SK-N-SH (cell line): ENCODE measurements at places on chromosomes 2 and 18.

DNA sequence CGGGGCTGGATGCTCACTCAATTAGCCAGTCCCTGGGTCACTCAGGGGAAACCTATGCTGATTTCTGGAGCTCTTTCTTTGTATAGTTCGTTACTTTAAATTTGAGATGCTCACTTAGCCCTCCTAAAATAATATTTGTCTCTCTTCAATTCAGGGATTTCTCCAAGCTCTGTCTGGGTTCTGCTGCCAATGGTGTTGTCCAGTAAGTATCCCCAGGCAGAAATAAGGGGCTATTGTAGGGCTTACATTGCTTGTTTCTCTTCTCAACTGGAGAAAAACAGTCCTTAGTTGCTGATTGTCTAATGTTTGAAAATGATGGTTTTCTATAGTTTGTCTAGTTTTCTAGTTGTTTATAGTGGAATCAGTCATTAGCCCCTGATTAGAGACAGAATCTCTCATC lies 5.0 kb downstream of the RAB6C start:
- no peak for DNase-seq

GRCh38 chr2:173962031-173962430 lies 3.1 kb downstream of the SP3 start:
- DNase-seq: no peak

- no peak for DNase-seq
These were observed 113.5 kb downstream of the EFEMP1 start for GRCh38 chr2:55809875-55810621.

DNA sequence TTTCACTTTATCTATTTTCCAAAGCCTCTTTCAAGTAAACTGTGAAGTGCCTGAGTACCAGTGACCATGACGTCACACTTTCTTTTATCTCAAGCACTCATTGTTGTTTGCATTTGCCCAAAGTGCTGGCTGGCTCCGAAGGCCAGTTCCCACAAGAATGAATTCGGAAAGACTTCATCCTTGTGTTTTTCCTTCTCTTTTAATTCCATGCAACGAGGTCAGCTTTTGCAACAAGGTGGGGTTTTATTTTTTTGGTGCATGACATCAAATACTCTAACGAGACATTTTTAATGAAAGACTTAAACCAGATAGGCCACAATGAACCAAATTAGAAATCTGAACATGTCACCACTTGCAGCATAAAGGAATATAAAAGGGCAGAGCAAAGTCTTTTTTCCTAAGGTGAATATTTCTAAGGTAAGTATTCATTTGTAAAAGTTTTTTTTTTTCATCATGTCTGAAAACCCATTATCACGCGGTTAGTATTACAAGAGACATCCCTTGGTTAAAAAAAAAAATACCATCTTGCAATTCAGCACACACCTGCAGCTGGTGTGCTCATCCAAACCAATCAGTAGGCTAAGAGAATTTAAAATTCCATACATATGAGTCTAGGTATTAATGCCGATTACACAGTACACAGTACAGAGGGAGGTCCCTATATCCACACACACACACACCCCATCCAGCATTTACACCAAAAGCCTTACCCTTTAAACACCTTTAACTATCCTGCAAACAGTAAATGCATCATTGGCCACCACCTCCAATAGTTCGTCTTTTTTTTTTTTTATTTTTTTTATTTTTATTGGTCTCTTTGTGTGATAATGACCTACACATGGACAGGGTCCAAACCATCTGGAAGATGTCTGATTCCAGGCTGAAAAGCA lies 2.3 kb downstream of the ARL4C start:
- no peak for DNase-seq

- DNase-seq: no peak
These were observed 34.1 kb upstream of the KLHL29 start for GRCh38 chr2:23350792-23351355.

- peak; percentile 67 for DNase-seq
These were observed 70.8 kb upstream of the SMAD7 start for GRCh38 chr18:49021433-49022129.

DNA sequence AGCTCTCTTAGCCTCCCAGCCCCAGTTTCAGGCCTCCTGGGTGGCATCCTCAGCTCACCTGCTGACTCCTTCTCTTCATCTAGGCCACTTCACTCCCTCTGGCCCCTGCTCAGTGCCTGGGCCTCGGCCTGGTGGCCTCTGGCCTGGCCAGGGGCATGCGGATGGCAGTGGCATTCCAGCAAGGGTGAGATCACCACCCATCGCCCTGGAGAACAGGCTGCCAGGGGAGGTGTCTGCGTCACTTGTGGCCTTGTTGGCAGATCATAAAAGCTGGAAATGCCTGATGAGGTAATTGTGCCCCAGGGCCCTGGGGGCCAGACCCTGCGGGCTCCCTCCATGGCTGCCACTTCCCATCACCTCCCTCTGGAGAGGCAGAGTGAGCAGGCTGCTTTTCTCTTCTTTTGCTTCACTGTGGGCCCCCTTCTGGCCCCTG lies 72.5 kb upstream of the SMAD2 start:
- no peak for DNase-seq

DNA sequence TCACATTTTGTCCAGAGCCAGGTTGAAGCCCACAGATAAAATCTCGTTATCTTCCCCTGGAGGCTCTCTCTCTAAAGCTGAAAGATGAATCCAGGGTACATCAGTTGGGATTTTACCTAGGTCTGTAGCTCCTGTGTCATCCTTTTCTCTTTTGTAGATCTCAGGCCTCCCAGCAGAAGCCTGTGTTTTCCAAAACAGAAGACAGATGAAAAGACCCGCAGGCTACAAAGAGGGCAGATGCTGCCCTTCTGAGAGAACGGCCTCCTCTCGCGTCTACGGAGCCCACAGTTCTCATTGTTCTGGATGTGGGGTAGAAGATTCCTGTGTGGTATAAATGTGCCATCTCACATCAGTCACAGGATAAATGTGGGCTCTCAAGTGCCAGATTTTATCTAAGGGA lies 139.5 kb downstream of the SUCLG1 start:
- DNase-seq: peak; percentile 12

DNA sequence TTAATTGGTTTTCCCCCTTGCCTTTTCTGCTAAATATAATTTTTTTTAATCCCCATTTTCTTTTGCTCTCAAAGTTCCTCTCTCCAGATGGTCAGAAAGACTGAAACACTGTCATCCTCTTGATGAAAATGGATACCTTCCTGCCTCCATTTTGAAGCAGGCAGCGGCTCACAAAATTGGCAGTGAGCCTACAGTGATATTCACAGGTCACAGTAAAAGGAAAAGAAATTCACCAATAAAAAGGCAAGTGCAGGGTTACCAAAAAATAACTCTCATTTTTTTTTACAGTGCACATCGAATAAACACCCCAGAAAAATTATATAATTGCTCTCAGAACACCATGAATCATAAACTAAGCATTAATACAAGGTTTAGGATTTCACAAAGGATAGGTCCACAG lies 307.5 kb downstream of the TCF4 start:
- no peak for DNase-seq

DNA sequence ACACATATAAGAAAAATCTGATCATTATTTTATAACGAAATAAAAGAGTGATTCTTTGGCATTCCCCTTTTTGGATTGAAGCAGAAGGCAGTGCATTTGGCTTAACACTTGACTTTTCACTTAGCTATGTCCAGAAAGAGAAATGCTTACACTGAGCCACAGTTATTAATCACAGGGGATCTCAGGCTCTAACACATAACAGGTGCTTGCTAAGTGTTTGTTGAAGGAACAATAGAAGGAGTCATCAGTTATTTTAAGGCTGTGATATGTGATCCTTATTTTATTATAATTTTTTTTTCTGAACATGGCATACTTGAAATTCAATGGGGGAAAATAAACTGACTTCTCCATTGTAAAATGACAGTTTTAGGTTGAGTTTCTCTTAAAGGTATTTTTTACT lies 209.5 kb downstream of the UBE2E3 start:
- no peak for DNase-seq

GRCh38 chr2:109448207-109448606 lies 165.6 kb downstream of the SEPTIN10 start:
- no peak for DNase-seq

DNA sequence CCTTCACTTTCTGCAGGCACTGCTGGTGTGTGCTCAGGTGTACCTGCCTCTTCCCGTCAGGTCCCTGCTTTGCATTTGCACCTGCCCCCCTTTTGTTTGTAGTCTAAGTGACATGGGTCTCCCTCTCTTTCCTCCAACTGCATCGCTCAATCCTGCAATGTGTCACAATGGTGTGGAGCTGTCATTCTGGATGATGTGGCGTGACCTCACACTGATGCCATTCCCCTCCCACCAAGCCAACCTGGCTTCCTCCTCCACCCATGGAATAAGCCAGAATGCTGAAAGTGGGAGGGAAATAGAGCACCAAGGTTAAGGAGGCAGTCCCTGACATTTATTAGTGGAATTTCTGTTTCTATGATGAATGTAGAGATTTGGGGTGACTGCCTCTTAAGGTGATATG lies 156.7 kb downstream of the ZBTB7C start:
- DNase-seq: no peak

DNA sequence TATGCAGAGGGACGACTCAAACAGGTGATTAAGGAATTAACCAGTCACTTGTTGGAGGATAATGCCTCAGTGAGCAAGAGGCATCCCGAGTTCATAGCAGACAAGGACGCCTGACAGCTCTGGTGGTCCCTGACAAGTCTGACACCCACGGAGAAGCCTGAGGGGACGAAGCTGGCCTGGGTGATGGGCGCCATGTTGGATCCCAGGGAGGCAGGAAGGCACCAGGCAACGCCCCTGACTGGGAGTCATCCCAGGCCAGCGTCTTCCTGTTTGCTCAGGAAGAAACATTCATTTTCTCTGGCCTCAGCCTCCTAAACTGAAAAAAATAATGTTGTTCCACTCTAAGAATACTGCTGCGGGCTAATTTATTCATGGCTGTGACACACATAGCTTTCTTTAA lies 92.1 kb upstream of the ATP8B1 start:
- DNase-seq: no peak

DNA sequence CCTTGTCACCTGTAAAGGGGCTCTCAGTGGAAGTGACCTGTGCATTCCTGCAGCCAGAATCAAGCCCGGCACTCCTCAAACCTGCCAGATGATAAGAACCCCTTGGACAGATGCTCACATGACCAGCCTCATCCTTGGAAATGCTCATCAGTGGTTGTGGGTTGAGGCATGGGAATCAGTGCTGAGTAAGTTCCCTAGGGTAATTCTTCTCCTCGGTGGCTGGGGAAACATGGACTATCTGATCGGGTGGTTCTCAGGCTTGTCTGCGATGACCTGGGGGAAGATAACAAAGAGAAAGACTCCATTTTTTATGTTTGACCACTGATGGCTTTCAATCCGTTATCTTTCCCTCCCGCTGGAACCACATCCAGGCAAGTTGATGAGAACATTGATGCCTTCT lies 84.0 kb downstream of the SPP2 start:
- DNase-seq: no peak

GRCh38 chr2:234165421-234165820 lies 114.9 kb downstream of the SPP2 start:
- DNase-seq: peak; percentile 36

- DNase-seq: no peak
These were observed 10.7 kb downstream of the ARHGAP15 start for GRCh38 chr2:143139835-143140393.

GRCh38 chr2:75135776-75136400 lies 63.4 kb downstream of the TACR1 start:
- DNase-seq: no peak

GRCh38 chr2:135149251-135149650 lies 97.2 kb downstream of the RAB3GAP1 start:
- DNase-seq: no peak

GRCh38 chr18:23864624-23865023 lies 149.9 kb upstream of the TTC39C start:
- no peak for DNase-seq

- DNase-seq: no peak
These were observed 121.5 kb downstream of the LPIN1 start for GRCh38 chr2:11867926-11868325.

- DNase-seq: no peak
These were observed 66.7 kb upstream of the SH3RF3 start for GRCh38 chr2:109062145-109062858.

DNA sequence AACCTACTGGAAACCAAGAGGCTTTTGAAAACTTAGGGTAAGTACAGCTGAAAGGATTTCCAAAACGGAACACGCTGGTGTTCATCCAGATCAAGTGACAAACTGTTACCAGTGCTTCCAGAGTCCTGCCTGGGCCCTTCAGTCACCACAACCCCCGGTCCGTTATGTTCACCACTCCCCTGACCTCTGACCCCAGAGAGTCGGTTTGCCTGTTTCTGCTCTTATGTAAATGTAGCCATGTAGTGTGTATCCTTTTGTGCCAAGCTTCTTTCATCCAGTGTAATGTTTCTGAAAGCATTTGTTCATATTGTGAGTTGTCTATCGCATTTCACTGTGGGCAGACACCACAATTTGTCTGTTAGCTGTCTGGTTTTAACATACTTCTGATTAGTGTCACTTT lies 217.5 kb downstream of the NCK2 start:
- no peak for DNase-seq

DNA sequence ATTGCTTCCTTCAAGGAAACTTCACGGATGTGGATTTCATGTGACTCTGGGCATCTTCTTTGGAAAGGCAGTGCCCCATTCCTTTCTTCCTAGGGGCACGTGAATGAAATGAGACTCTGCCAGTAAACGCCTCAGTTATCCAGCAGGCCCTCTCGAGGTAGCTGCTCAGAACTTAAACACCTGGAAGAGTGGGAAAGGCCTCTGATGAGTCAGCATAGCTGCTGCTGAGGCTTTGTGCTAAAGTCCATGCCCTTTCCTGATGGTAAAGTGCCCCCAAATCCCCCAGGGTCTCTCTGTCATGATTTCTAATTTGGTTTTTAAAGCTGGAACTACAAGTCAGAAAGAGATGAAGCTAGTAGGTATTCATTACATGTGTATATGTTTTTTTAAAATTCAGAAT lies 3.8 kb downstream of the SLC1A4 start:
- DNase-seq: no peak

GRCh38 chr18:24559526-24559925 lies 99.1 kb downstream of the HRH4 start:
- no peak for DNase-seq

- no peak for DNase-seq
These were observed 44.0 kb upstream of the ROCK2 start for GRCh38 chr2:11388262-11389051.

DNA sequence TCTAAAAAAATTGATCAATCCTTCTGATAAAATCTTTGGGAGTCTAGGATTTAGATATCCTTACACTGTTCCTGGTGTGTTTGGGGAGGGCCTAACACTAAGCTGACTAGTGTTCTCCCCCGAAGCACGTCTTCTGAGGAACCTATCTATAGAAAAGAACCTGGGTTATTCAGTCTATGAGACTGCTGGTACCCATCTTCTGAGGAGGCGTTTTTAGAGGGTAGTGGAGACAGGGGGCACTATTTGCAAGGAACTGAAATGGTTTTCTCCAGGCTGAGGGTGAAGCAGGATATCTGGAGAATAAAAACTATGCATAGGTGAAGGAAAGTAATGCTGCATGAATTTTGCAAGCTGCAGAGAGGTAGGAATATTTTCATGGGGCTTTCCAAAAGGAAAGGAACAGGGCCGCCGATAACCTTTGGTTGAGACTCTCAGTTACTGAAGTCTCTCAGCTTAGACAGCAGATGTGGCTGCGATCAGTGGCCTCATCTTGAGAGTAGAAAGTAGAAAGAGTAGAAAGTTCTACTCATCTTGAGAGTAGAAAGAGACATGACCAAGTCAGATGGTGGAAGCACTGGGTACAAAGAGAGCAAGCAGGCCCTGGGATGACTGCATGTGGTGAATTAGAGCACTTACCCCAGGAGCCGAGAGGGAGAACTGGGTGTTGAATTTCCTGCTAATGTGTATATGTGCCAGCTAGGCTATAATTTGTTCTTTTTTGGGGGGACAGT lies 31.8 kb upstream of the KCNE4 start:
- no peak for DNase-seq
